ENCODE measurements at places on chromosomes 11 and 22. TPM values are rescaled to one million over a fixed set of nuclear protein-coding genes. Genes with fewer than 3 reads are reported as not detected.

Gene PARVB
- total RNA-seq, result 42.7 TPM

Gene DMC1
- total RNA-seq, result 4.2 TPM

Gene CHST1
- total RNA-seq, result 6.7 TPM

DNA sequence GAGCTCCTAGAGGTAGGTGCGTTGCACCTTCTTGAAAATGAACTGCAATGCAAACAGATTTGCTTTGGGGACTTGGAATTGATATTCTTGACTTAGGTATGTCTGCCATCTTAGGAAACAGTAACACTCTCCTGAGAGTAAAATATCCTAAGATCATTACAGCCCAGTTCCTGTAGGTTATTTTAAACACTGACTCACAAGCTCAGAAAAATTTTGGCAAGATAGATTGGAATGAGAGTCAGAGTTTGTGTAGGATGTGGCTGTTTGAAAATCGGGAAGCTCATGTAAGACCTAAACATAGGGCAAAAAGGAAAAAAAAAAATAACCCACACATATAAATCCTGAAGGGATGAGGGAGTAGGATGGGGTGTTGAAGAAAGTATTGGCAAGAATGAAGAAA, 377.0 kb upstream of the LRRC4C start:
- peak; percentile 38 for DNase-seq

DNA sequence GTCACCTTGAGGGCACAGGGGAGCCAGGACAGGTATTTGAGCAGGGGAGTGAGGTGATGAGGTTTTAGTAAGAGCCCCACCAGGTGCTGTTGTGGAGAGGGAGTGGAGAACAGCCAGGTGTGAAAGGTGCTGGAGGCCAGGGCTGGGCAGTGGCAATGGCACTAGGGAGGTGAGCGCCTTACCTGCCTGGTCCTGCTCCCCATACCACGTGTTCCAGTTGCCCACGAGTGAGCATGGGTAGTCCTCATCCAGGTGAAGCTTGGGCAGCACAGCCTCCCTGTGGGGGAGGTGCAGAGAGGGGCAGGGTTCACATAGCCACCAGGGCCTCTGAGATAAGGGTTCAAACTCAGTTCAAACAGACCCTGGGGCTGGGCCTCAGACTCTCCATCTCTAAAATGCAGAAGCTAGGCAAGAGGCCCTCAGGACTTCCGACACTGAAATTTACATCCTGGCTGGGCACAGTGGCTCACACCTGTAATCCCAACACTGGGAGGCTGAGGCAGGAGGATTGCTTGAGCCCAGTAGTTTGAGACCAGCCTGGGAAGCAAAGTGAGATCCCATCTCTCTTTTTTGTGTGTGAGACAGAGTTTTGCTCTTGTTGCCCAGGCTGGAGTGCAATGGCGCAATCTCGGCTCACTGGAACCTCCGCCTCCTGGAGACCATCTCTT, 11.8 kb downstream of the NIPSNAP1 start:
- no peak for DNase-seq

GRCh38 chr22:45574069-45574703, 71.5 kb downstream of the FBLN1 start:
- DNase-seq, result no peak

DNA sequence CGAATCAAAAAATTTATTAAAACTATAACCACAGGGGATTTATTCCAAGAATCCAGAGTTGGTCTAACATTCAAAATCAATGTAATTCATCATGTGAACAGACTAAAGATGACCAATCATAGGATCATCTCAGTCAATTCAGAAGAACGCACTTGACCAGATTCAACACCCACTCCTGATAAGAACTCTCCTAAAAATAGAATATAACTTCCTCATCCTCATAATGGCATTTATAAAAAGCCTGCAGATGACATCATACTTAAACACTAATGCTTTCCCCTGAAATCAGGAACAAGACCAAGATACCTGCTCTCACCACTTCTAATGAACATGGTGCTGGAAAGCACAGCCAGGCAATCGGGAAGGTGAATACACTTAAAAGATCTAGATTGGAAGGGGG, 10.5 kb upstream of the MUC2 start:
- DNase-seq, result no peak

- DNase-seq, result no peak
Observed at GRCh38 chr11:6864438-6864837, 1.6 kb downstream of the OR10A2 start.

DNA sequence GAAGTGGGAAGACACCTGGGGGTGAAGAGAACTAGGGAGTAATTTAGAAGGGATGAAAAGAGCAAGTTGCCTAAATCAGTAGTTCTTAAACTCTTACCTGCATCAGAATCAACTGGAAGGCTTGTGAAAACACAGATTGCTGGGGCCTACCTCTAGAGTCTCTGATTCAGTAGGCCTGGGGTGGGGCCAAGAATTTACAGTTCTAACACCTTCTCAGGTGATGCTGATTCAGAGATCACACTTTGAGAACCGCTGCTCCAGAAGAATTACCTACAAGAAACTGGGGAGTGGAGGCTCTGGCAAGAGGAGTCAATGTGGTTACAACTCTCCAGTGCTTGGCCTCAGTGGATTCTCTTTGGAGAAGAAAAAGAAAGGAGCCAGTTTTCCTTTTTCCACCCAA, 128.7 kb downstream of the C11orf58 start:
- no peak for DNase-seq

DNA sequence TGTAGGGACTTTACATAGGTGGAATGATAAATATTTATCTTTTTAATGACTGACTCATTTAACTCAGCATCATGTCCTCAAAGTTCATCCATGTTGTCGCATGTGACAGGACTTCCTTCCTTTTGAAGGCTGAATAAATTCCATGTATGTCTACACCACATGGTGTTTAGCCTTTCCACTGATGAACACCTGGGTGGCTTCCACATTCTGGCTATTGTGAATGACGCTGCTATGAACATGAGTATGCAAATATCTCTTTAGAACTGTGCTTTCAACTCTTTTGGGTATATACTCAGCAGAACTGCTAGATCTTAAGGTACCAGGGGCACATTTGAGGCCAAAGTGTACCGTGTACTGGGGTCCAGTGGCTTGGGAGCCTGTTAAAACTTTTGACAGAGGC, 24.1 kb downstream of the LARGE1 start:
- no peak for DNase-seq

Gene SLC22A8
- total RNA-seq, result not detected

GRCh38 chr11:118979434-118979833, 7.9 kb downstream of the FOXR1 start:
- peak; percentile 11 for DNase-seq

- peak; percentile 49 for DNase-seq
Observed at GRCh38 chr11:48169717-48170116, 46.9 kb upstream of the OR4B1 start.

Gene OR52I1
- total RNA-seq, result not detected

GRCh38 chr11:34264303-34265110, 93.3 kb downstream of the ABTB2 start:
- no peak for DNase-seq

- DNase-seq, result peak; percentile 73
Observed at GRCh38 chr11:118608360-118609227, 1.2 kb downstream of the PHLDB1 start.

Gene SPDYC
- not detected for total RNA-seq

- DNase-seq, result no peak
Observed at GRCh38 chr11:60785136-60785535, at the start of gene MS4A10. MS4A10 (plus strand) TSS chr11:60785333; CDS start chr11:60790336, 5,003 bp downstream.

Gene CEP126
- total RNA-seq, result 3.5 TPM

Gene DGCR6
- total RNA-seq, result 22.5 TPM

DNA sequence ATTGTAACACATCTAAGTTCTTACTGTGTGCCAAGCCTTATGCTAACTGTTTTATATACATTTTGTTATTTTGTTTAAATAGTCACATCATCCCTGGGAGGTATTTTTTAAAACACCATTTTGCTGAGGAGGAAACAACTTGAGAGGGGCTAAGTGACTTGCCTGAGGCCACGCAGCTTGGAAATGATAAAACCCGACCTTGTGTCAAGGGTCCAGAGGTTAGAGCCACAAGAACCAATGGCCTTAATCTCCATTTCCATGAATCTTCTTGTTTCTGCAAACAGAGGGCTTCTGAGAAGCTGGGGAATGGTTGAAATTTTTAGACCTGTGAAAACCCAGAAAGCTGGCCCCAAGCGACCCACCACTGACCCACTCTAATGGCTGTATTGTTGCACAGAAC, 16.7 kb downstream of the ABTB2 start:
- DNase-seq, result no peak

DNA sequence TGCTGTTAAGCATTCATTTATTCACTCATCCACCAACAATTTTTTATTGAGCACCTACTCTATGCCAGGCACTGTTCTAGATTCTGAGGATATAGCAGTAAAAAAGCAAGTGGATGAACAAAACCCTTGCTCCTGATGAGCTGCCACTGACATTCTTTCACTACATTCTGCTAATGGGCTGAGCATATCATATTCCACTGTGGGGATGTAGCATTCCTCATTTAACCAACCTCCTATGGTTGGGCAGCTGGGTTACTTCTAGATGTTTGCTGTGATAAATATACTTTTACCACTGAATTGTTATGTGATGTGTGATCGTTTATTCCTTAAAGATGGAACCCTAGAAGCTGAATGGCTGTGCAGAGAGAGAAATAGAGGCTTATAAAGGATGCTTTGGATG, 176.9 kb downstream of the MN1 start:
- DNase-seq, result no peak

DNA sequence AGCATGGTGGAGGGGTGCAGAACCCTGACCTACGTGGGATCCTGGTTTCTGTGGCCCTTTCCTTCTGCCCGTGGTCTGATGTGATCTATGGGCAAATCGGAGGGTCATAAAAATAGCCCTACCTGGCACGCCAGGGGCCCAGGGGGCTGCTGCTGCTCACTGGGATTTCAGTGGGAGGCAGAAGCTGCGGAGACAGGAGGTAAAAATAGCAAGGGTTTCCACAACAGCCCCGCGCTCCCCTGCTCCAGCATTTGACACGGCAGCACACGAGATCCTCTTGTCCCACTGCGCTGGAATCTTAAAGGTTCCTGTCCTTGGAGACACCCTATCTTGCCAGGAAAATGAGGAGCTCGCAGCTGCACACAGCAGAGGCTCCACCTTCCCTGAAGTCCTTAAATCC, 321.2 kb downstream of the CTTN start:
- DNase-seq, result no peak

DNA sequence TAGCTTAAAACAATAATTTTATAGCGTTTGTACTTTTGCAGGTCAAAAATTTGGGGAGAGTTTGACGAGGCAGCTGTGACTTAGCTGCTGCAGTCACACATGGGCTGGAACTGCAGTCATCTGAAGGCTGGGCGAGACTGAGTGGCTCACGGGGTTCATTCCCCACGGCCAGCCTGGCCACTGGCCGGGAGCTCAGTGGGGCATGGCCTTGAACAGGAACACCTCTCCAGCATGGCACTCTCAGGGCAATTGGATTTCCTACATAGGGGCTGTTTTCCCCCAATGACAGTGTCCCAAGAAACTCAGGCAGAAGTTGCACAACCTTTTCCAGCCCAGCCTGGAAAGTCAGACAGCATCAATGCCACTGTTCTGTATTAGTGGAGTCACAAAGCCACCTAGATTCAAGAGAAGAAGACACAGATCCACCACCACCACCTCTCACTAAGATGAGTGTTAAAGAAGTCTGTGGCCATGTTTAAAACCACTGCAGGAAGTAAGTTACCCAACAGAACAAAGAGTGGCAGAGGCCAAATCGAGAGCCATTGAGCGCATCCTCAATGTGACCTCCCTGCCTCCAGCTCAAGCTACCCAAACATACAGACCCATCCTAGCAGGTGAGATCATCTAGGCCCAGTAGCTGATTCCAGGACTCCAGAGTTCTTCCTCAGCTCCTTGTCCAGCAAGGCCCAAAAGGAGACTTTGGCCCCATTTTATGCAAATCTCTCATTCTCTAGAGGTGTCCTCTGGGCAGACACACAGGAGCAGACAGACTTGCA, 618.7 kb upstream of the CADM1 start:
- DNase-seq, result no peak

GRCh38 chr22:19543970-19544708, 19.9 kb upstream of the CLDN5 start:
- DNase-seq, result no peak

Gene LARGE1
- 10.6 TPM for total RNA-seq

- peak; percentile 63 for DNase-seq
Observed at GRCh38 chr11:43567396-43567975, 113.1 kb upstream of the HSD17B12 start.

DNA sequence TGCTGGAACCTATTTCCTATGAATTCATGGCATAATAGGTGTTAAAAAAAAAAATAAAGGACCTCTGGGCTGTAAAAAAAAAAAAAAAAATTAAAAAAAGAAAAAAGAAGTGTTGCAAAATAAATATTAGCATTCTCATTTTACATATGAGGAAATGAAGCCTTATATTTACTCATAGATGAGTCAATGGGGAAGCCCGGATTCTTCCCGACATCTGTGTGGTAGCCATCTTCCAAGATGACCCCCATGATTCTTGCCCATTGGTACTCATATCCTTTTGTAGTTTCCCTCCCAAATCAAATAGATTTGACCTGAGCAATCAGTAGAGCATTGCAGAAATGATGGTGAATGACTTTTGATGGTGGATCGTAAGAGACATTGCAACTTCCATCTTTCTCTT, 3.0 kb upstream of the SWAP70 start:
- DNase-seq, result no peak

DNA sequence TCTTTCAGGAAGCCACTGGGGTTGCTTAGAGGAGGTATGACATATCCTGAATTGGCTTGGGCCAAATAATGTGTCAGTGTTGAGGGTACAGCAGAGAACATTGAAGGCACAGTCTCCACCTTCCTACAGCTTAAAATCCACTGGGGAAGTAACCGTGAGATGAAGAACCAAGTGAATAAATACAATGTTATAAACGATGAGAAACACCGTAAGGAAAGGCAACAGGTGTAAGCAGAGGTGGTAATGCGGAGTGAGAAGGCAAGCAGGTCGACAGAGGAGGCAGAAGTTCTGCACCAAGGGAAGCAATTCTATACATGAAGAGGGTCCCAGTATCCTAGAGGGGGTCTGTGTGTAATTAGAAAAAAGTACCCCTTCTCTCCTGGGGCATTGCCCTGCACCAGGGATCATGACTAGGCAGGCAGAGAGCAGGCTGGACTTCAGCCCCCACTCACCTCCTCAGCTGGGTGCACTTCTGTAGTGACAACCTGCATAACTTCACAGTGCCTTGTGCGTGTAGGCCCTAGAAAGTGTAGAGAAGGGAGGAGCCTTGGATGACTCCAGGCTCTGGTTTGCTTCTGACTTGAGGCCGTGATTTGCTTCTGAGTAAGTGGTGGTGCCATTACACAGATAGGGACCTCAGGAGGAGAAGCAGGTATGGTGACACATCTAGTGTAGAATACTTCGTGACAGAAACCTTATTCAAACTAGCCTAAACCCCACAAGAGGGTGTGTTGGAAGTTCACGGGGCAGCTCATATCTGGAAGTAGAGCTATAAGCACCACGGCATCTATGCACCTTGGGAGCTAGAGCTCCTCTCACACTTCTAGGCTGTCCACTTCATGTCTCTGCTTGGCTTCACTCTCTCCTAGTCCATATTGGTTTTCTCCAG, 4.9 kb downstream of the MYOD1 start:
- no peak for DNase-seq

- peak; percentile 40 for DNase-seq
Observed at GRCh38 chr22:37358917-37359316, 68.4 kb downstream of the ELFN2 start.
